ENCODE measurements at places on chromosomes 1 and 21. TPM values are rescaled to one million over a fixed set of nuclear protein-coding genes. Genes with fewer than 3 reads are reported as not detected.

- DNase-seq, result no peak
Measured at GRCh38 chr1:101308935-101309333, 72.1 kb downstream of the S1PR1 start.

- DNase-seq, result peak; percentile 61
Measured at GRCh38 chr1:227318853-227319607, 738 bp upstream of the CDC42BPA start.

GRCh38 chr1:180950321-180950720 is 37.6 kb downstream of the KIAA1614 start:
- DNase-seq, result no peak

PGLYRP4 gene
- total RNA-seq, result not detected

TCP10L gene
- 0.78 TPM for total RNA-seq

OR6N2 gene
- not detected for total RNA-seq

Measured in adrenal gland (tissue), 19 donors.